Large intestine (tissue), 12 donors: ENCODE measurements at places on chromosomes 5 and 9. TPM values are rescaled to one million over a fixed set of nuclear protein-coding genes. Genes with fewer than 3 reads are reported as not detected.
A peak's percentile ranks its signal among the peaks of the same experiment; 100 is the strongest.

GABRA6 gene
- polyA plus RNA-seq, result not detected

FUT7 gene
- polyA plus RNA-seq, result 0.69 TPM

DMRTA1 gene
- polyA plus RNA-seq, result 0.15 TPM

PKD2L2 gene
- polyA plus RNA-seq, result 0.15 TPM

ZCCHC10 gene
- 25.3 TPM for polyA plus RNA-seq

DNA sequence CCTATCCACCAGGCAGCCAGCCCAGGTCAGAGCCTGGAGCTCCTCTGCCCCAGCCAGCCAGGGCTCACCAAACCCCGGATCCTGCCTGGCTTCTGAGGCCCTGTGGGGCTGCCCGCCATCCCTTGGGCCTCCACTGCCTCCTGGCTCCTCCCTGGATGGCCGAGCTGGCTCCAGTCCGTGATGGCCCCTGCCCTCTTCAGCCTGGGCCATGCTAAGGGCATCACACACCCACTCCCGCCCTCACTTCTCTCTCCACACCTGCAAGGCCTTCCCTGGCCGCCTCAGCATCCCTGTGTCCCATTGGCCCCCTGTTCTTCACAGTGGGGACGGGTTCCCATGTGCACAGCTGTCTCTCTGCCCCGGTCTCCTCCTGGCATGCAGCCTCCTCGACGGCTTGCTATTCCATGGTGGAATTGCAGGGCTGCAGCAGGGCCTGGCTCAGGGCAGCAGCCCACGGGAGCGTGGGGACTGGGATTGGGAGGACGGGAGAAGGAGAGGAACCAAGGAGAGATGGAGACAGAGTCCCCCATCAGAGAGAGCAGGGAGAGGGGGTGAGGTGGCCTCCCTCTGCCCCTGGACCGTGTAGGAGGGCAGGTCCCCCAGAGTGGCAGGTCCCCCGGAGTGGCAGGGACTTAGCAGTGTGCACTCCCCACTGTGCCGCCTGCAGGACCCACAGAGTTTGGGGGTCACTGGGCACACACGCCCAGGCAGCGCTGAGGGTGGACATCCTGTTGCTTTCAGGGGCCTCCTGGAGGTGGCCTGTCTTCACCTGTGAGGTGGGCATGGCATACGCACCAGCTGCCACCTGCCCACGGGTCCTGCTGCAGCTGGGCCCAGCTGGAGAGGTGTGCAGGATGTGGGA lies 16.7 kb upstream of the RNU6ATAC start:
- no peak for DNase-seq

- no peak for DNase-seq
Observed at GRCh38 chr5:147522435-147522834, 12.6 kb upstream of the DPYSL3 start.

GRCh38 chr5:114387433-114387832 lies 25.6 kb downstream of the KCNN2 start:
- no peak for DNase-seq

GRCh38 chr9:138043411-138044345 lies 166.1 kb downstream of the CACNA1B start:
- no peak for DNase-seq

DNA sequence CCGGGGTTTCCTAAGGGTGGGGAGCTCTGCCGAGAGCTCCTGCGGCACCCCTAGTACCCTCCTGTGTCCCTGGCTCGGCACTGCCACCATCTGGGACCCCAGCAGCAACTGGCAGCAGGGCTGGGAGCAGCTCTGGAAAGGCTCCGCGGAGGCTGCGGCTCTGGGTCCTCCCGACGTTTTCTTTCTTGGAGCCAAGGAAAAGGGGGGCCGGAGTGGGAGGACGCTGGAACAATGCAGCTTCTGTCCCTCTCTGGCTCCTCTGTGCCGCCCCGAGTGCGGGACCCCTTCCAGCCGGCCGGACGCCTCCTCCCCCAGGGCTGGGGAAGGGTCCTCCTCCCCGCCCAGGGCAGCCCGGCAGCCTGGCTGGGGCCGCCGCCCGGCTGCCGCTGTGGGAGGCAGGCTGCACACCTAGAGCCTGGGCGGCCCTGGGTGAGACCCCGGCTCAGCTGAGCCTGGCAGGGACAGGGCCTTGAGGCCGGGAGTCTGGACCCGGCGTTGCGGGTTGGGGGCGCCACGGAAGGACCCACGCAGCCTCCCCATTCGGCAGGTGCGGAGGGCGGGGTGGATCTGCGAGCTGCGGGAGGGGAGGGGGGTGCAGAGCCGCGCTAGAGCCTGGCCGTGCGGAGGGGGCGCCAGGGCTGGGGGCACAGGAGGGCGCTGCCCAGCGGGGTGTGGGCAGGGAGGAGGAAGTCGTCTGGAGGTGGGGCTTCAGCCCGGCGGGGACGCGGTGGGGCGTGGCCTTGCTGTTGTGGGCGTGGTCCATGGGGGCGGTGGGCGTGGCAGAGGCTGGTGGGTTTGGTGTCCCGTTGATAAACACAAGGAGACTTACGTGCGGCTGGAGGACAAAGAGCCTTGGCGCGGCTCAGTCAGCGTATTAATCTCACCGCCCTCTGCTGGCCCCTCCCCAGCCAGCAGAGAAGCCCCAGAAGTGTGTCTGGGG lies 15.1 kb downstream of the GPSM1 start:
- peak; percentile 88 for DNase-seq

- no peak for DNase-seq
Observed at GRCh38 chr5:169811023-169811422, 169.3 kb downstream of the INSYN2B start.

GRCh38 chr5:135714126-135714894 lies 120.2 kb upstream of the SLC25A48 start:
- DNase-seq, result no peak

DNA sequence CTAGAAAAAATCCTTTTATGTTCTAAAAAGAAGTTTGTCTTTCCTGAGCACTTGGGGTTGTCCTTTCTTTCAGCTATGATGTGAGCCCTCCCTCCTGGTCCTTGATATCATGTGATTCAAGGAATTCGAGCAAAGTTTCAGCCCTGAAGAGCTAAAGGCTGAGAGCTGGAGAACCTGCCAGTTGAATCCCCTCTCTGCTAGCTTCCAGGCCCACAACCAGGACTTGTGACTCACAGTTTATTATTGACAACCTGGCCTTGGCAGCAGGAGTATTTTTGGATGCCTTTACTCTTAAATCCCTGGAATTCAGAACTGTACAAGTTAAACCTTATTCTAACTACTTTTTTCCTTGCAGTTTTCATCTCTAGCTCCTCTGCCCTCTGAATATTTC lies 182.8 kb downstream of the SPOCK1 start:
- DNase-seq, result no peak

DNA sequence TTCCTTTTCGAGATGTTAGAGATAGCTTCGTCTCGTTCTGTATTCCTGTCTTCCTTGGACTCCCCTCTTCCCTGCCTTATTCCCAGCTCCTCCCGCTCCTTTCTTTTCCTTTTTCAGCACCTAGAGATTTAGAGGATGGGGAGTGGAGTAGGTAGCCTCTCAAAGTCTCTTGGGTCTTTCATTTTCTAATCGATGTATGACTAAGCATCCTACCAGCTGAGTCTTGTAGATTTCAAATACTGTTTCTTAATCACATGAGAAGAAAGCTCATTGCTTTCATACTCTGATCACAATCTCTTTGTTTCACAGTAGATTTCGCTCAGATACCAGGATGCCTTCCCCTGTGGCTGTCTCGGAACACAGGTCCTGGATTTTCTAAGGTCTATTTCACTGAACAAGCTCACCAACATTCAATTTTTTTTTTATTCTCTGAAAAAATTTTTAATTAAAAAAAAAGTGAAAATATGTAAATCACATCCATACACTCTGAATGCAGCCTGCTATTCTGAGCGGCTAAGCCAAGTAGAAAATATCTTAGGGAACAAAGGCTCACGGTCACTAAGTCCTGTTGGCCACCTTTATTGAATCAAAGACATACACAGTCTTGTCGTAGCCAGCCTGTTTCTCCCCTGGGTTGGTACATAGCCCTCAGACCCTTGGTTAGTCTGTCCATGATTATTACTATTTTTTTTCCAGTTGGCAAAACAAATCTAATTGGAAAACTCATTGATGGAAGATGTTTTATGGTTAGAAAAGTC lies 413.8 kb downstream of the KDM4C start:
- no peak for DNase-seq

- no peak for DNase-seq
Observed at GRCh38 chr5:66808663-66809062, 212.5 kb downstream of the MAST4 start.

- DNase-seq, result no peak
Observed at GRCh38 chr9:136010176-136010575, 49.0 kb upstream of the UBAC1 start.

DNA sequence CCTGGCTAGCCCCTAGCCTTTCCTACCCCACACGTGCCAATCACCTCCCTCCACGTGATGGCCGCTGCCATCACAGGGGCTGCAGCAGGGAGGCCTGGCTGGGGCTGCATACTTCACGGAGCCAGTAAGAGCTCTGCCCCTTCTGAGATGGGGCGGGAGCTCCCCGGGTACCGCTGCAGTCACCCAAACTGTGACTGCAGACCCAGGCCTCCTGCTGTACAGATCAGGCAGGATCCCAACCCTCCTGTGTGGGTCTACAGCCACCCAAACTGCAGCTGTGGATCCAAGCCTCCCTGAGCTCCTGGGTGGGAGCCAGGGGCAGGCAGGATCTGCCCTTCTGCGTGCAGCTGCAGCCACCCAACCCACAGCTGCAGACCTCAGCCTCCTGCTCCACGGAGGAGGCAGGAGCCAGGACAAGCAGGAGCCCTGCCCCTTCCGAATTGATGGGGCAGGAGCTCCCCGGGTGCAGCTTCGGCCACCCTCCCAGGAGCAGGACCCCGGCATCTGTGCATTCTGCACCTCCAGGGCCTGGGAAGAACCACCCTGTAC lies 3.2 kb upstream of the BTNL9 start:
- no peak for DNase-seq

GRCh38 chr9:17578911-17579793 lies at the start of gene SH3GL2:
TSS of gene SH3GL2 (plus strand) at chr9:17579066.
- DNase-seq, result peak; percentile 27
